ENCODE measurements at places on chromosomes 2 and 18.
A peak's percentile ranks its signal among the peaks of the same experiment; 100 is the strongest.

GRCh38 chr18:80205294-80205693, 42.0 kb downstream of the PARD6G start:
- no peak for DNase-seq

GRCh38 chr2:24360963-24361330, 611 bp upstream of the ITSN2 start:
- DNase-seq = no peak

GRCh38 chr2:136031711-136032110, 46.3 kb upstream of the DARS1 start:
- DNase-seq = no peak

DNA sequence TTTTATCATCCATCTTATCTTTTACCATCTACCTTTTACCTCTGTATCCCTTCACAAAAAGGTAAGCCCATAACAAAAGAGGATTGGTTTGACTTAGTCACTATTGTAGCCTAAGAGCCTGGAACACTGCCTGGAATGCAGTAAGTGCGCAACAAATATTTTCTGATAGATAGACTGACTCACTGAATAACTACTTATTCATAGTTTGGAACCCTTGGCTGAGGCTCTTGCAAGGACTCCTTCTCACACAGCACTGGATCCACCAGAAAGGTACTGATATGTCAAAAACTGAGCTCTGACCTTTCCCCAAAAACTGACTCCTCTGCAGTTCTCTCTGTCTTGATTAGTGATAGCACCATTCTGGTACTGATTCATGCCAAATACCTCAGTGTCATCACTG, 426.7 kb downstream of the SETBP1 start:
- no peak for DNase-seq

GRCh38 chr18:57404345-57404744, 30.8 kb upstream of the ONECUT2 start:
- no peak for DNase-seq

DNA sequence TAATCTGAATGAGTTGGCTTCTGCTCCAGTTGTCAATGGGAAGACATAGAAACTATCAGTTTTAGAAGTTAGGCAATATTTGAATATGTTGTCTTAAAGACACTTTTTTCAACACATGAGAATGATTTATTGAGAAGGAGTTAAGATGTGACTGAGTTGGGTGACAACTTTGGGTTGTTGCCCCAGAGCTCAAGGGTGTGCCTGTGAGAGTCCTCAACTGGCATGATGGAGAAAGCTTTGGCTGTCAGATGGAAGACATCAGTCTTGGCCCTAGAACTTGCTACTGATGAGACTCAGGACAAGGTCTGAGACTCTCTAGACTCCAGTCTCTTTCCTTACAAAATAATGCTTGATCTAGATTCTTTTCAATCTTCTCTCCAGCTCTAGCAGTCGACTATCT, 69.0 kb upstream of the CTAGE1 start:
- no peak for DNase-seq

DNA sequence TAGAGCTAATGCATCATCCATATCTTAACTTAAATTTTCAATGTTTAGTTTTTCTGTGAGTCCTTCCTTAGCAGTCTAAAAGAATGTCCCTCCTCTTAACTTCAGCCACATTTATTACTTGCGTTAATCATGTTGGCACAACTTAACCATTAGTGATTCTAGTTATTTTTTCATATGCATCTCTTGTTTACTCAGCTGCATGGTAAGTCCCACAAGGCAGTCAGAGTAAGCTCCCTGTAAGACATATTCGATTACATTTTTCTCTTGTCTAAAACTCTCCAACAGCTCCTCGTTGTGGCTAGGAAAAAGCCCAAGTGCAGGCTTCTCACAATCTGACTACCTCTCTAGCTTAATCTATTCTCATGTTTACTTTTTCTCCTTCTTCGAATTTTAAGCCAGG, 2045.3 kb upstream of the PIK3C3 start:
- no peak for DNase-seq

- DNase-seq = no peak
Observed at GRCh38 chr2:114735126-114735525, 292.7 kb downstream of the DPP10 start.

DNA sequence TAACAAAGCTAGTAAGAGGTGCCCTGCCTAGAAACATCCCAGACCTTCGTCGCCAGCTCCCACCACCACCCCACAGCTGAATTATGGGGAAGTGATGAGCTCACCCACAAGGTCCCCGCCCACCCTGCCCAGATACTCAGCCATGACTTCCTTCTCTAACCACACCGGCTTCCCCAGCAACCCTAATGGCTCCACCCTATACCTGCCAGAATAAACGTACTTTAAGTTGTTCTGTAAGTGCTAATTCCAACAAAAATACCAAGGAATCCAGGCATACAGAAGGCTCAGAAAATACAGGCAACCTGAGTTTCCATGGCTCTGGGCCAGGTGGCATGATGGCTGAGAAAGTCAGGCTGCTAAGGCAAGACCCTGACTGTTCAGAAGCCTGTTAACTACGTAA, 39.1 kb downstream of the TMEM163 start:
- DNase-seq = no peak

DNA sequence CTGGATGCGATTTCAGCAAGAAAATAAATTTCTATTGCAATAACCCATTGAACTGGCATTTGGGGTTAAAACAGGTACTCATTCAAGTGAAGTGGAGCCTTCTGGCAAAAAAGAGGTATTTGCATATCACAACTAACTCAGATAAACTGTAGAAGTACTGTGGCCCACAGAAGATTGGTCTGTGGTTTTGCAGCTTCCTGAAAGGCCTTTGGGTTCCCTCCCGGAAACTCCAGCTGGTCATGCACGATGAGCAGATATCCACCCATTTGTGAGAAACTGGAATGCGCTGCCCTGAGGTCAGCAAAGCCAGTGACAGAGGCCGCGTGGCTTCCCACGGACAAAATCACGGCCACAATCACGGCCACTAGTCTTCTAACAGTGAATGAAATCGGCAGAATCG, 106.3 kb downstream of the EPHA4 start:
- DNase-seq = no peak

DNA sequence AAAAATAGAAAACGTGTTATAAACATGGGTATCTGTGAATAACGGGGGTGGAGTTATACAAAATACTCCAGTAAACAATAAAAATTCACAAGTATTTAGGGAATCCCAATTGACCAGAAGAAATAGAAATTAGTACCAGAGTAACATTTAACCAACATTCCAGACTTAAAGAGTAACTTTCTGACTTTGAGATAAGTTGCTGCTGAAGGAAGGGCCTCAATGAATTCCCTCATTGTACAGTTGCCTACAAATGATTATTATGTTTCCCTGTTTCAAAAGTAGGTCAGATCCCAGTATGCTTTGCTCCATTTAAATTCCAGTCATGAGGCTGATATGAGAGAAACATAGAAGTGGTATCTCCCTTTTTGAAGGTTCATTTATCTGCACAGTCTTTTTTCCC, 88.3 kb upstream of the KCNH7 start:
- DNase-seq = no peak

DNA sequence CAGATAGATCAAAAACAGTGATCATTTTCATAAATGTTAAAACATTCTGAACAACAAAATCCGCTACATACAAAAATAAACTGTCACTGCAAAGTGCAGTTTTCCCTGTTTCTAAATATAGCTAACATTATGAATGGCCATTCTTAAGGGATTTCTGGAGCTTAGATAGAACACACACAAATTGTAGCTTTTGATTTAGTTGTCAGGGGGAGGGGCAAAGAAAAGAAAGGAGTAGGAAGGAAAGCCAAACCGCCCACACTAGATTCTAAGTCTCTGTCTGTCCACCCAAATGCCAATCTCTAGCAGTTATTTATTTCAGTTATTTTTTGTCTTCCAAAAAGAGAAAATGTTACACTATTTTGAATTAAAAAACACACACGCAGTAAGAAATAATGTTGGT, 182.4 kb downstream of the CDH2 start:
- DNase-seq = no peak

DNA sequence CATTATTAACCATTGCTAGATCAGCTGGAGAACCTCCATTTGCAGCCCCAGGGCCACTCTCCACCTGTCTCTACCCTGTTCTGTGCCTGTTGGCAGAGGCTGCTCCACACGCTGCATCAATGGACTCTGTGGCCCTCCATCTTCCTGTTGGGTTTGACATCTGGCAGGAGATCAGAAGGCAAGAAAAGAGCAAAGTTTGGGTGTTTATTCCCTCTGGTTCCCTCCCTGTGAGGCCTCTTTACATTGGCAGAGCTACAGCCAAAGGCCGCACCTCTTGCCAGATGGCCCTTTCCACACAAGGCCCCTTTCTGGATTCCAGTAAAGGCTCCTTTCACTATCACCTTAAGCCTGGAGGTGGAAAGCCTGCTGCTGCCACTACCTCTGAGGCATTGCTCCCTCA, 110.9 kb upstream of the RND3 start:
- DNase-seq = no peak

- DNase-seq = no peak
Observed at GRCh38 chr18:38663270-38663669, 1097.7 kb upstream of the CELF4 start.

- peak; percentile 10 for DNase-seq
Observed at GRCh38 chr2:64487256-64488049, 33.5 kb downstream of the LGALSL start.

DNA sequence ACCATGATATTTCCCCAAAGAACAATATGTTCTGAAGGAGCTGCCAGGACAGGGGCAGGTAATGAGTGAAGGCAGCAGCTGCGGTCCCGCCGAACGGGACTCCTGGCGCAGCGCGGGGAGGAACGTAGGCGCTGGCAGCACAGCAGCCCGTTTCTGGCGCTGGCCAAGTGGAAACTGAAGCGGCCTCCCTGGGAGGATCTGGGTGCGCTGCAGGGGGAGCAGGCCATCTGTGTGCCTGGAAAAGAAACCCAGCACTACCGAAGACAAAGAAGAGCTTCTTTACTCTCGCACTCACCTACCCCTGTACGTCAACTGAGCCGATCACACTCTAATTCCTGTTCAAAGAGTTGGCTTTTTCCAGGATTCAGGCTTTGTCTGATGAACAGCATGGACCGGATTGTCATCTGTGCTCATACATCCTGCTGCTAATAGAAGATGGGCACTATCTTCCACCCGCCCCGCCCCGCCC, 11.8 kb downstream of the G6PC2 start:
- DNase-seq = peak; percentile 37

DNA sequence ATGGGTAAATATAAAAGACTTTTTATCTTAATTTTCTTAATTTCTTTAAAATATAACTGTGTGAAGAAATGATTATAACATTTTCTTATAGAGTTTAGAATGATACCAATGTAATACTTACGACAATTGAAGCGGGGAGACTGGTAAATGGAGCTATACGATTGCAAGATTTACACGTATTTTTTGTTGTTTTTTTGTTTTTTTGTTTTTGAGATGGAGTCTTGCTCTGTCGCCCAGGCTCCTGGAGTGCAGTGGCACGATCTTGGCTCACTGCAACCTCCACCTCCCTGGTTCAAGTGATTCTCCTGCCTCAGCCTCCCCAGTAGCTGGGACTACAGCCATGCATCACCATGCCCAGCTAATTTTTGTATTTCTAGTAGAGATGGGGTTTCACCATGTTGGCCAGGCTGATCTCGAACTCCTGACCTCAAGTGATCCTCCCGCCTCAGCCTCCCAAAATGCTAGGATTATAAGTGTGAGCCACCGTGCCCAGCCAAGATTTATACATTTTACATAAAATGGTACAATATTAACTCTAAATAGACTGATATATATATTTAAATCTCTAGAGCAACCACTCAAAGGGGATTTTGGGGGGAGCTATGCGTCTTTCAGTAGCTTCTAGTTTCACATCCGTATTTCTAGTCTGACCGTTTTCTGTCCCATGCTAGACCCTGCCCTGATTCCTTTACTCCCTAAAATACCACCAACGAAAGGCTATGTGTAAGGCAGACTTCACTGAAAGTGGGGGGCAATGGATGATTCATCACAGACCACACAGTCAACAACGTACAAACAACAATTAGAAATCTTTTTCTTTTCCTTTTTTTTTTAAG, 28.2 kb upstream of the ATG16L1 start:
- no peak for DNase-seq

GRCh38 chr2:109125593-109126500, 3.2 kb upstream of the SH3RF3 start:
- no peak for DNase-seq

DNA sequence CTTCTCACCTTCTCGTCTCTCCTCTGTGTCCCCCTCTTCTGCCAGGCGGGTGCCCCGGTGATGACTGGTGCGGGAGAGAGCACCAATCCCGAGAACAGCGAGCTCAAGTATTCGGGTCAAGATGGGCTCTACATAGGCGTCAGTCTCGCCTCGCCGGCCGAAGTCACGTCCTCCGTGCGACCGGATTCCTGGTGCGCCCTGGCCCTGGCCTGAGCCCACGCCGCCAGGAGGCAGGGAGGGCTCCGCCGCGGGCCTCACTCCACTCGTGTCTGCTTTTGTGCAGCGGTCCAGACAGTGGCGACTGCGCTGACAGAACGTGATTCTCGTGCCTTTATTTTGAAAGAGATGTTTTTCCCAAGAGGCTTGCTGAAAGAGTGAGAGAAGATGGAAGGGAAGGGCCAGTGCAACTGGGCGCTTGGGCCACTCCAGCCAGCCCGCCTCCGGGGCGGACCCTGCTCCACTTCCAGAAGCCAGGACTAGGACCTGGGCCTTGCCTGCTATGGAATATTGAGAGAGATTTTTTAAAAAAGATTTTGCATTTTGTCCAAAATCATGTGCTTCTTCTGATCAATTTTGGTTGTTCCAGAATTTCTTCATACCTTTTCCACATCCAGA, 31.3 kb downstream of the GATA6 start:
- DNase-seq = no peak

GRCh38 chr2:129480790-129481189, 498.7 kb upstream of the RAB6C start:
- no peak for DNase-seq

GRCh38 chr18:10482985-10483949, 28.8 kb downstream of the APCDD1 start:
- no peak for DNase-seq

DNA sequence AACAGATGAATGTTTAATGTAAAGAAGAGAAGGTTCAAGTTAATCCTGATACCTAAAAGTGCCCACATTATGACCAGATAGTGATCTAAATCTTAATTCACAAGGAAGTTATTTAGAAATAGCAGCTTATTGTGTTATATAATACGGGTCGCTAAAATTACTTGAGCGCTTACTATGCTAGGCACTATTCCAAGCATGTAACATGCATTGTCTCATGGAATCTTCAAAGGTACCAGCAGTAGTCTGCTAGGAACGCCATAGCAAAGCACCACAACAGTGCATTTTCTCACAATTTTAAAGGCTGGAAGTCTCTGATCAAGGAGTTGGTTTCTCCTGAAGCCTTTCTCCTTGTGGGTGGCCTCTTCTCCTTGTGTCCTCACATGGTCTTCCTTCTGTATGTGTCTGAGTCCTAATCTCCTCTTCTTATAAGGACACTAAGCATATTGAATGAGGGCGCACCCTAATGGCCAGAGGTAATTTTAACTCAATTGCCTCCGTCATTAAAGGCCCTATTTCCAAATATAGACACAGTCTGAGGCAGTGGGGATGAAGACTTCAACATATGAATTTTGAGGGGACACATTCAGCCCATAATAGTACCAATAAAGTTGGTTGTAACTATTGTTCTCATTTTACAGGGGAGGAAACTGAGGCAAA, 118.4 kb downstream of the LRRC30 start:
- DNase-seq = no peak

- DNase-seq = no peak
Observed at GRCh38 chr2:165406173-165406572, 63.3 kb upstream of the CSRNP3 start.

- no peak for DNase-seq
Observed at GRCh38 chr2:46181306-46181705, 115.9 kb upstream of the EPAS1 start.

GRCh38 chr2:68569604-68570003, 73.8 kb upstream of the PROKR1 start:
- no peak for DNase-seq
